Esophagus mucosa (tissue), 1 donor: ENCODE measurements at places on chromosomes 5 and 9. TPM values are rescaled to one million over a fixed set of nuclear protein-coding genes. Genes with fewer than 3 reads are reported as not detected.

DNA sequence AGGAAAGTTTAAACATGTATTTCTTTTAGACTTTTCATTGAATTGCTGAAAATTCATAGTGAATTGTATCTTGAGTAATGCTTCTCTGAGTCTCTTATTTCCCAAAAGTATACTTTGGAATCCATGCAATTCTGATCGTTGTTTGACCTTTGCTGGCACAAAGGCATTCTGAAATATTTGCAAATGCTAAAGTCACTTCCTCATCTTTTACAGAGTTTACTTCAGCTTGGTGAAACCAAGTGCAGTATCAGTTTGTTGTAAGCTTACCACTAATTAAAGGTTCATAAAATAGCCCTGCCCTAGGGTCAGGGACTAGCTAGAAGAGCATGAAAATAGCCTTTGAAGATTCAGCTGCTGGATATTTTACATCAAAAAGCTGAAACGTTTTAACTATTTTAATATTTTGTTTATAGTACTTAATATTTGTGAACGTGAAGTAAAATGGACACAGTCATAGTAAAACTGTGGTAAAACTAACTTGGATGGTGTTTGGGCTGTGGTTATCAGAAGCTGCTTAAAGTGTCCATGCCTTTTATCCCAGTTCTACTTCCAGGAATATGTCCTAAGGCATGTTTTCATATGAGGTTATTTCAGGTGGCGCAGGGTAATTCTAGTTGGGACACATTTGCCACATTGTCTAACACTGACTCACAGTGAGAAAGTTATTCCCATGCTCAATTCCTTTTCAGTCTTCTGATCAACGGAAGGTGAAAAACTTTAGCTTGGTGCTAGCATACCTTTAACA is 45.3 kb downstream of the SLC22A5 start:
- ATAC-seq, result peak; percentile 68

- ATAC-seq, result peak; percentile 50
These were observed 83.2 kb downstream of the FOXD1 start for GRCh38 chr5:73365301-73365853.

GRCh38 chr5:124111886-124112285 is 599.9 kb downstream of the CSNK1G3 start:
- ATAC-seq, result peak; percentile 52

DNA sequence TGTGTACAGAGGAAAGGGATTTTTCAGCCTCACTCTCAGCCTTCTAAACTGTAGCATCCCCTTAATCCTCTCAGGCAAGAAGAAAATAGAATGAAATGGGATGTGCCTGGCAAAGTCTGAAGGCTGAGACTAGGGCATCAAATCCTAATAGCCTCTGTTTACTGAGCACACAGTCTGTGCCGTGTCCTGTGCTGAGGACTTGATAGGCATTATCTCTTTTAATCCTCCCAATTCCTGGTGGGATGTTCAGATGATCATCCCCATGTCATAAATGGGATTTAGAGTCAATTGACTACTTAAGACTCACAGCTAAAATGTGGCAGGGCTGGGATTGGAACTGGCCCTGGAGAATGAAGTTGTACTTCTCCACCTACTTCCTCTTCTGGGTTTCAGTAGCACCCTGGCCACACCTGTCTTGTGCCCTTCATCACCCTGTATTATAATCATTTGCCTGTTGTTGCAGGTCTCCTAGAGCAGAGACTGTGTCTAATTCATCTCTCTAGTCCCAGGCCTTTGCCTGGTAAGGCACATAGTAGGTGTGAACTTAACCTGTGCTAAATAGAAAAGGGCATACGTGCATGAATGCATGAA is 81.0 kb downstream of the WWC1 start:
- ATAC-seq, result peak; percentile 65

DNA sequence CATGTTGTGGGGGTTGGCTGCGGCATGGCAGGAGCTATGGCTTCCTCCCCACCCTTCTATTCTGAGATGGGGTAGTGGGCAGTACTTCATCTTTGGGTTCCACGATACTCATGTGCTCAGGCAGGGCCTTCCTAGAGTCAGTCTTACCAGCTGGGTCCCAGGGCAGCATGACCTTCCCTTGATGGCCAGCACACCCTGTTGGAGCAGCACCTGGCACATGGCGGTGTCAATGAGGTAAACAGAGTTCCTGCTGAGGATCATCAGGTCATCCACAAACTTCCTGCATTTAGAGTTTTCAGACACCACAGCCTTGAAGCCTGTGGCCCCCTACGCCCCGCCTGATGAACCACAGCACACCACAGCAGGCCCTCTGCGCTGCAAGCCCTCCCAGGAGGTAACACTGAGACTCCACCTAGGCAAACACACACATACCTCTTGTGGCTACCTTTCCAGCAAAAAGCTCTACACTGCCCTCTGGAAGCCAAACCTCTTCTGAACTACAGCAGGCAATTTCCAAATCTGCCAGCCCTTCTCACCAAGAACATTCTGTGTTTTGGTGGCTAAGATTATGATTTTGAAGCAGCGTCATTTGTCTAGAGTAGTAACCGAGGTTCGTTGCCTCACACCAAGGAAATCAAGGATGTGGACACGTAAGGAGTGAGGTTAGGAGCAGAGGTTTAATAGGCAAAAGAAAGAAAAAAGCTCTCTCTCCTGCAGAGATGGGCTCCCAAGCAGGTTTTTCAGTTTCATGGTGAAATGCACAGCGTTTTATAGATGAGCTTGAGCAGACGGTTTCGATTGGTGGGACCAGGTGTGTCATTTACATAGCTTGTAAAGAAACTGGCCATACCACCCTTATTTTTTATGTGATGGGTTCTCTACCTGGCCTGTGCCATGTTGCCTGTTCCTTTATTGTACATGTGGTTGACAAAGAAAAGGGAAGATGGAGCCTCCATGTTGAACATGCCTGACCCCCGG is 20.3 kb upstream of the TMEM174 start:
- peak; percentile 43 for ATAC-seq

DNA sequence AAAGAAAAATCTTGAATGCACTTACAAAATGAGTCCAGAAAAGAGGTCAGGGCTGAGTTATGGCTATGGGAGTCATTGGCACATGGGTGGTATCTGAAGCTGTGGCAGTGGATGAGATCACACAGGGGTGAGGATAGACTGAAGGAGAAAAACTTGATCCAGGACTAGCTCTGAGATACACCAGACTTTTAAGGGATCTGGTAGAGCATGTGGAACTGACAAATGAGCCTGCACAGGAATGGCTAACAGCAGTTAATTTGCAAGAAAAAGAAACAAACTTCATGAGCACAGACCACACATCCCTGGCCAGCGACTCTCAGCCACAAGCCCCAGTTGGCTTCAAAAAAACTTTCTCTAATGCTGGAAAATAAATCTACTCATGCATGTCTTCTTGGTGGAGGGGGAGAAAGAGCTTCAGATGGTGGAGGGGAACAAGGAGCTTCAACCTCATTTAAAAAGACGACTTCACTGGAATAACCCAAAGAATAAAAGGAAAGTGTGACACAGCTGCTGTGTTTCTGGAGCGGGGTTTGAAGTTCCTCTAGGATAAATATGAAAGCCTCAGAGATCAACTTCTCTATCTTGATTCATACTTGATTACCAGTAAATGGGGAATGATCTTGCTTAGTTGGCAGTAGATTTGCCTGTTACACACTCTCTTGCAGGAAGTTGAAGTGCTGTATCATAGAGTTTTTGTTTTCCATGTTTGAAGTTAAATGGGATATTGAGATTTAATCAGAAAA is 33.6 kb downstream of the TNFAIP8 start:
- ATAC-seq, result peak; percentile 50

- ATAC-seq, result peak; percentile 2
These were observed 639 bp downstream of the EHMT1 start for GRCh38 chr9:137619240-137620047.

- ATAC-seq, result no peak
These were observed 980 bp downstream of the COL5A1 start for GRCh38 chr9:134642385-134643181.

DNA sequence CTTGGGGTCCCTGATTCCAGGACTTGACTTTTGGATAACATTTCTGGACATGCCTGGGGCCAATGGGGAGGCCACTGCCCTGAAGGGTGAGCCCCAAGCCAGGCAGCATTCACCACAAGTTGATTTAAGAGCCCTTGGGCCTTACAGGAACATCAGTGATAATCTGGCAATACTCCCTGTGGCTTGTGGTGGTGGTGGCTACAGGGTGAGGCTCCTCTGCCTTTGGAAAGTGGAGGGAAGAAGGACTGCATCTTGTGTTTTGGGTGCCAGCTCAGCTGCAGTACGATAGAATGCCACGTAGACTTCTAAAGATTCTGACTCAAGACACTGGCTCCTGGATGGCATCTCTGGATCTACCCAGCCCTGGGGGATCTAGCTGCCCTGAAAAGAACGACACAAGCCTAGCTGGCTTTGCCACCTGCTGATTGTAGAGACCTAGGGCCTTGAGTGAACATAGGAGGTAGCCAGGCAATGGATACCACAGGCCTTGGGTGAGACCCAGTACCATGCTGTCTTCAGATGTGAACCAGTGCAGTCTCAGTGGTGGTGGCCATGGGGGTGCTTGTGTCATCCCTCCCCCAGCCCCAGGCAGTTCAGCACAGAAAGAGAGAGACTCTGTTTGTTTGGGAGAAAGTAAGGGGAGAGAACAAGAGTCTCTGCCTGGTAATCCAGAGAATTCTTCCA is 79.0 kb upstream of the DAP start:
- no peak for ATAC-seq

- ATAC-seq, result no peak
These were observed 68.5 kb downstream of the ZNF462 start for GRCh38 chr9:106931466-106931865.

- peak; percentile 59 for ATAC-seq
These were observed 129.3 kb upstream of the LPCAT1 start for GRCh38 chr5:1652873-1653697.

DNA sequence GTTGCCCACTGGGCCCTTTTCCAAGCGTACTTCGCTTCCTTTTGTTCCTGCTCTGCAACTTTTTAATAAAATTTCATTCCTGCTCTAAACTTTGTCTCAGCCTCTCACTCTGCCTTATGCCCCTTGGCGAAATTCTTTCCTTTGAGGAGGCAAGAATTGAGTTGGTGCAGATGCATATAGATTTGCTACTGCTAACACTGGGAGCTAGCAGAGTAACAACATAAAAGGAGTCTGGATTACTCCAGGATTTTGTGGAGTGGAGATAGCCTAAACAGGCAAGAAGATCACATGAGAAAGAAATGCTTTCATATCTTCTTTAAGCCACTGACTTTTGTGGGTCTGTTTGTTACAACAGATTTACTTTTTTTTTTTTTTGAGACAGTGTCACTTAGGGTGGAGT is 12.9 kb upstream of the RFESD start:
- ATAC-seq, result no peak

DNA sequence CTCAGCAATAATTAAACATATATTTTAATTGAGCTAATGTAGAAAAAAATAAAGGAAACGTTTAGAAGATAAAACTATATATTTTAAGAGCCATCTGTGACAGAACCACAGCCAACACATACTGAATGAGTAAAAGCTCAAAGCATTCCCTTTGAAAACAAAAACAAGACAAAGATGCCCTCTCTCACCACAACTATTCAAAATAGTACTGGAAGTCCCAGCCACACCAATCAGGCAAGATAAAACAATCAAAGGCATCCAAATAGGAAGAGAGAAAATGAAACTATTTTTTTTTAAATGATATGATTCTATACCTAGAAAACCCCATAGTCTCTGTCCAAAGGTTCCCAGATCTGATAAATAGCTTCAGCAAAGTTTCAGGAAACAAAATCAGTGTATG is 262.0 kb downstream of the HTR1A start:
- ATAC-seq, result no peak

DNA sequence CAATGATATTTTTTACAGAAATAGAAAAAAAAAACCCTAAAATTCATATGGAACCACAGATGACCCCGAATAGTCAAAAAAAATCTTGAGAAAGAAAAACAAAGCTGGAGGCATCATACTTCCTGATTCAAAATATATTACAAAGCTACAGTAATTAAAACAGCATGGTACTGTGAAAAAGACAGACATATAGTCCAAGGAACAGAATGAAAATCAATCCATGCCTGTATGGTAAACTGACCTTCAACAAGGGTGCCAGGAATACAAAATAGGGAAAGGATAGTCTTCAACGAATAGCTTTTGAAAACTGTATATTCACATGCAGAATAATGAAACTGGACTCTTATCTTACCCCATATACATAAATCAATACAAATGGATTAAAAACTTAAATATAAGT is 307.5 kb downstream of the MCTP1 start:
- no peak for ATAC-seq

Gene TPPP
- 3.3 TPM for total RNA-seq

Gene DOLK
- 9.2 TPM for total RNA-seq

Gene MARCOL
- not detected for total RNA-seq

Gene TEK
- total RNA-seq, result 1.9 TPM

Gene DBH
- not detected for total RNA-seq

Gene CPLANE1
- total RNA-seq, result 5.7 TPM
